ENCODE measurements at places on chromosomes 7 and 10.

DNA sequence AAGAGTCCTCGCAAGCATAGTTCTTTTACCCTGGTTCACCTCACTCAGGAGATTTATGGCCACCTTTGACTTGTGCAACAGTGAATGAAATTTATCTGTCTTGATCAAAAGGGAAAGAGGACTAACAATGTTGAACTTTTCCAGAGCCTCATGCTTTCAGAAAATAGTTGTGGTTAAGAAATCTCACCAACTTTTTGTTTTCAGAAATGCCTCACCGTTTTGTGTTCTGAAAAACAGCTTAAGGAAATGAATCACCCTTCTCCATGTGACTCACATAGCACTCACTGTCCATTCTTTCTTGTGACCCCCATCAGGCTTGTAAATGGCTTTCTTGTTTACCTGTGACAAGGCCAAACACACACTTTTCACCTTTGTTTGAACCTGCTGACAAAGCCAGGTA is 148.6 kb upstream of the FAM3C start:
- DNase-seq, result no peak

DNA sequence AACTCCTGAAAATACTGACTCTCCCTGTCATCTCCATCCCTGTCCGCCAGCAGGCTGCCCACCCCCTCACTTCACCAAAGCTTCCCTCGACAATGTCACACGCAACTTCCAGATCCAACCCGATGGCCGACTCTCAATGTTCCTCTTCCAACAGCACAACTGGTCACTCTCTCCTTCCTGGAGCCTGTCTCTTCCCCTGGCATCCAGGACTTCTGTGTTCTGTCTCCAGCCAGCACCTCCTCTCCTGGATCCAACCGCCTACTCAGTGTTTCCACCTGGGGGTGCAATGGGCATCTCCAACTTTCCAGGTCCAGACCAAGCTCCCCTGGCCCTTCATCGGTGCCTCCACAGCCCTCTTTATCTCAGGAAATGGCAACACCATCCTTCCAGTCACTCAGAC is 8.6 kb downstream of the CPA5 start:
- DNase-seq, result no peak

DNA sequence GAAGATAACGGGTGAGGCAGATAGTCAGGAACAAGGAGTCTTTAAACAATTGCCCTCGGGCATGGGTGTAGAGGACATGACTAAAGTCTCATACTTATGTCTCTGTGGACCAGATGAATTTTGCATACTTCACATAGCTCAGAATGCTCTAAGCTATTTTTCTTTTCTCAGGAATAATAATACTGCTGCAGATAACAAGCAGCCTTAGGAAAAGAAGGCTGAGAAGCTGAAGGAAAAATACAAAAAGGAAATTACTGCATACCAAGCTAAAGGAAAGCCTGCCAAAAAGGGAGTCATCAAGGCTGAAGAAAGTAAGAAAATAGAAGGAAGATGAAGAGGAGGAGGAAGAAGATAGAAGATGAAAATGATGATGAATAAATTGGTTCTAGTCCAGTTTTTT is 13.4 kb upstream of the ERCC6 start:
- DNase-seq, result no peak

- peak; percentile 65 for DNase-seq
Observed at GRCh38 chr10:84541289-84541637, 212.9 kb downstream of the CCSER2 start.

GRCh38 chr7:113890331-113891030 is 28.3 kb downstream of the PPP1R3A start:
- DNase-seq, result no peak

GRCh38 chr10:82420001-82420400 is 545.0 kb downstream of the NRG3 start:
- no peak for DNase-seq

DNA sequence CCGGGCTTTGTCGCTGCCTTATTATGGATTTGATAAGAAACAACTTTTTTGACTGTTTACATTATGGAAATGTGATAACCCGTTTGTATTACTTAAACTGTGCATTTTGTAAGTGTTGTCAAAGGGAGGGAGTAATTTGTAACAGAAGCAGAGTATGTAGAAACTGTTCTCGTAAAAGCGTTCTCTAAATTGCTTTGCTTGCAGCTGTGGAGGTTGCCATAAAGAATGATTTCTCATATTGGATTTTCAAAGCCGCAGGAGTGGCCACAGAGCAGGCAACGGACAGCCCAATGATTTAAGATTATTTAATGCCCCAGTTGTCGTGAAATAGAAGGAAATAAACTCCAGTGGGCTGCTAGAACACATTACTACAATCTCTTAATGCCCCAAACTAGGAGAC is 114.0 kb upstream of the INSYN2A start:
- no peak for DNase-seq

DNA sequence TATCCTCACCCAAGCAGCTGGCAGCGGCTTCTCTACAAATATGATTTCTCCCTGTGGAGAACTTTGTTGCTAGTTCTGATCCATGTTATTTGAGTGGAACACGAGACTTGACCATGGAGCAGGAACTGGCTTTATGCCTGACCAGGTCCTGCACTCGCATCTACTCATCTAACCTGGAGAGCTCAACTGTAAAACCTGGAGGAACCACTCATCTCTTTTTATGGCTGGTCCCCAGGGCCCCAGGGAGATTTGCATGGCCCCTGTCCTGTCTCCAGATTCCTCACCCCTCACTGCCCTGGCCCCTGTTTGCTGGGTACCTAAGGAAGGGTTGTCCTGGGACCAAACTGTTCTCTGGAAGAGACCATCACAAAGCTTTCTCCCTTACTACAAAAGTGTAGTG is 16.0 kb downstream of the TCAF1 start:
- DNase-seq, result no peak

DNA sequence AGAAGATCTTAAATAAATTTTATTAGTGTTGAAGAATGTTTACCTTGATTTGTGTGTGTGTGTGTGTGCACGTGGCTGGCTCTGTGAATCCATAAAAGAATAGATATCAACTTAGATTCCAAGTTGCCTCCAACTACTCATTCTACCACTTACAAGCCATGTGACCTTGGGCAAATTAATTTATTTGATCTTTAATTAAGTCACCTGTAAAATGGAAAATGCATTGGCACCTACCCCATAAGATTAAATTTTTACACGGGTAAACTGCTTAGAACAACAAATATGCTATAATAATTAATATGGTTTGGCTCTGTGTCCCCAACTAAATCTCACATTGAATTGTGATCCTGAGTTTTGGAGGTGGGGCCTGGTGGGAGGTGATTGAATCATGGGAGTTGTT is 604.9 kb upstream of the NRG3 start:
- DNase-seq, result no peak

DNA sequence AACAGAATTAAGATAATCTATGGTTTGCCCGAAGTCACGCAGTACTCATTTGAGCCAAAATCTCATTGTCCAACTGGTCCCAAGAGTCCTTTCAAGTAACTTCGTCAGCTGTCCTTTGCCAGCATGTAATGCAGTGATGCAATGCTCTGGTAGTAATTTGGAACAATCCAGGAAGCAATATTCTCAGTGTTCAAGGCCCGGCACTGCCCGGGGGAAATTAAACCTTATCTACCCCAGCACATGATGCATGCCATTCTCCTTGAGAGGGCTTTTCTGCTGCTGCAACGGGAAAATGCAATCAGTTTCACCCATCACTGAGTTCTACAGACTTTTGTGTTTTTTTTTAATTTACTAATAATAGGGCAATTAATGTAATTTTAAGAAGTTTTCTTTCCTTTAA is 77.6 kb upstream of the NME8 start:
- no peak for DNase-seq

DNA sequence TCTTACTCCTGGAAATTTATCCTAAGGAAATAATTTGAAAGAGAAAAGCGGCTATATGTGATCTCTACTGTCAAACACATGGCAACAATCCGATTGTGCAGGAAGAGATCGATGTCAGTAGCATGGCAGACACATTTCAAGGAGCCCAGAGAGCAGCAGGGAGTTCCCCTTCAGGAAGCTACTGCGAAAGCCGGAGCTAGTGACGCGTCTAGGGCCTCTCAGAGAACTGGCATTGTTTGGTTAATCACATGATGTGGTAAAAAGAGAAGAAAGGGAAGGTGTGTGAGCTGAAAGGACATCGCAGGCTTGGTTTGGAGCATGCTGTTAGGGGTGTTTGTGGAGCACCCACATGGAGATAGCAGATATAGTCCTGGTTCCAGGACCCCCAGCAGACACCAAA is 74.9 kb downstream of the BEND7 start:
- DNase-seq, result no peak

Measured in ELF-1 (cell line).